ENCODE measurements at places on chromosomes 13 and 19. TPM values are rescaled to one million over a fixed set of nuclear protein-coding genes. Genes with fewer than 3 reads are reported as not detected.

ZNF524 gene
- polyA plus RNA-seq: 15.9 TPM

IRS2 gene
- polyA plus RNA-seq: 5.1 TPM

FGF14 gene
- not detected for polyA plus RNA-seq

MEIOSIN gene
- polyA plus RNA-seq: 0.07 TPM

THSD1 gene
- polyA plus RNA-seq: not detected

SHISA7 gene
- polyA plus RNA-seq: not detected

LILRB1 gene
- not detected for polyA plus RNA-seq

DAND5 gene
- 0.07 TPM for polyA plus RNA-seq

PODNL1 gene
- polyA plus RNA-seq: not detected

DNA sequence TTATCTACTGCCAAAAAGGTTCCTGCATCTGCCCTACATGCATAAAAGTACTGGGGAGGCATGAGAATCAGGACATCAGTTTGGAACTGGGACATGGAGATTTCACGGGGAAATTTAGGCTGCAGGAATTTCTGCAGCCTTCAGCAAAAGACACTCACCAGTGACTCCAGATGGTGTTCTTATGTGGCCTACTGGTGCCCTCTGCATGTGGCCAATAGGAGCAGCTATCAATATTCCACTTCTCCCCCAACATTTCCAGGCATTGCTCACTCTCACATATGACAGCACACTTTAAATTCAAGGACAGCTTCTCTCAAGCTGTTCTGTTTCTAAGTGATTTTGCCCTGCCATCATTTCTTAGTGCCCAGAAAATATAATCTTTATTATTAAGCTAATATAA, 570.5 kb upstream of the ARGLU1 start:
- no peak overlapping the region for H3K27ac ChIP-seq
- H3K27me3 ChIP-seq: no peaks in the 10 kb centered on the region
- DNase-seq: no peak
- no peaks in the 10 kb centered on the region for H3K36me3 ChIP-seq
- no peaks in the 10 kb centered on the region for H3K4me1 ChIP-seq

DNA sequence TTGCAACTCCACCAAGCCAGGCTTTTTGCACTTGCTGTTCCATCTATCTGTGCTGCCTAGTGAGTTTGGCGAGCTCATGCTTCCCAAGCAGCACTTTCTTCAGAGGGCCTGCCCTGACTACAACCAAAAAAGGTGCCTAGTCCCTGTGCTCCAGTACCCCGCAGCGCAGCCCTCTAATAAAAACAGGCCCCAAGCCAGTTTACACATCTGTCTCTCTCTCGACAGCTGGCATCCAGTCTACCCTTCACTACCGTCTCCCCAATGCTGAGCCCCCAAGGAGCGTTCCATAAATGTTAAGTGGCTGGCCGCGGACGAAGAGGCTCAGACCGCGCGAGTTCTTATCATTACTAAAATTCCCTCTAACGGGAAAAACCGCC, 512 bp downstream of the MED4 start:
- peak overlapping the region; percentile 94 for H3K27ac ChIP-seq
- peaks cover 8% of the 10 kb centered on the region for H3K4me1 ChIP-seq
- no peaks in the 10 kb centered on the region for H3K36me3 ChIP-seq
- no peak for DNase-seq
- peak overlapping the region; percentile 94 for H3K4me3 ChIP-seq
- H3K27me3 ChIP-seq: no peaks in the 10 kb centered on the region

GRCh38 chr19:46844067-46844489, 6.6 kb downstream of the AP2S1 start:
- H3K27ac ChIP-seq: no peak overlapping the region
- peak; percentile 74 for DNase-seq
- H3K27me3 ChIP-seq: no peaks in the 10 kb centered on the region
- no peaks in the 10 kb centered on the region for H3K36me3 ChIP-seq
- H3K4me1 ChIP-seq: no peaks in the 10 kb centered on the region

GRCh38 chr19:752652-753517, 2.0 kb downstream of the MISP start:
- DNase-seq: no peak
- no peaks in the 10 kb centered on the region for H3K27me3 ChIP-seq
- H3K4me1 ChIP-seq: no peaks in the 10 kb centered on the region
- no peaks in the 10 kb centered on the region for H3K36me3 ChIP-seq

DNA sequence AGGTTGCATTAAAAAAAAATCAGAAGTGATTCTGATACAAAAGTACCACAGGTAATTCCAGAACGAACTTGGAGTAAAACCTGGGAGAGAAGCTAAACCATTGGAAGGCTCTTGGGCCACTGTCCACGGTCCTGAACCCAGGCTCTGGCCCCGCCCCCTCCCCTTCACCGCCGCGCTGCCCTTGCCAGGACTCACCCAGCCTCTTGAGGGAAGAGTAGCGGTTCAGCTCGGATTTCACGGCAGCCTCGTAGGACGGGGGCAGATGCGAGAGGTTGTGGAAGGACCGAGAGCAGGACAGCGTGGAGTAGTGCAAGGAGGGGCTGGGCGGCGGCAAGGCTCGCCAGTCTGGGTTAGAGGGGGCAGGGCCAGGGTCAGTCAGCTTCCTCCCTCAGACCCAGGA, 5.7 kb downstream of the SHISA7 start:
- H3K36me3 ChIP-seq: no peaks in the 10 kb centered on the region
- no peaks in the 10 kb centered on the region for H3K4me1 ChIP-seq
- peak; percentile 90 for DNase-seq
- no peak overlapping the region for H3K27ac ChIP-seq
- peaks cover 46% of the 10 kb centered on the region for H3K27me3 ChIP-seq

DNA sequence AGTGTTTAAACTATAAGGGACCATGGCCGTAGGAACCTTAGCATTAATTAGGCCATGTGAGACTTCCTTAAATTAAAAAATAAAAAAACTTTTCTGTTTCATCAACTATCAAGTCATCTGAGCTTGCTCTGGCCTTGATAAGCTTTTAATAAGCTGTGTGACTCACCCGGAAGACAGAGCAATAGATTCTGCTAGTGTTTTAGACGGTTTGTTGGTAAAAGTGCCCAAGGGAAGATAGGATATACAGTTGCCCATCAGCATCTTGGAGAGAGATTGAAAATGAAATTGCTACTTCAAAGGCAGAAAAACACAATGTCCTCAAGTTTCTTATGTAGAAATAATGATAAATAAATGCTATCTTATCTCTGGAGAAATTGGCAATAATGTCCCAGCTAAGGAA, 31.2 kb upstream of the RCBTB2 start:
- no peaks in the 10 kb centered on the region for H3K4me1 ChIP-seq
- no peaks in the 10 kb centered on the region for H3K36me3 ChIP-seq
- no peaks in the 10 kb centered on the region for H3K27me3 ChIP-seq
- no peak overlapping the region for H3K4me3 ChIP-seq

DNA sequence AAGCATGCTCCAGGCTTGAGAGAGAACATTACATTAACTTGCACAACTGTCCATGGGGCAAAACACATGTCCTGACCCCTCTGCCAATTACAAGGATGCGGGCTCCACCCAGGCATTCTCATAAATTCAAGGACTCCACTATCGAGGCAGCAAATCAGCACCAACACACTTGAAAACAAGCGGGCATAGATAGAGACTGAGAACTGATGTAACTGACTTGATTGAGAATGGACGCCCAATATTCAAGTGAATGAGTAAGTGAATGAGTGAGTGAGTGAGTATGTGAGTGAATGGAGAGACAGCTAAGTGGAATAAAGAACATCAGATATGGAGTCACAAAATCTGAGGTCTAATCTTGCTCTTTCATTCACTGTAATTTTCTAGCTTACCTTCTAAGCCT, 75.0 kb upstream of the VSTM2B start:
- H3K36me3 ChIP-seq: no peaks in the 10 kb centered on the region
- DNase-seq: no peak
- peaks cover 3% of the 10 kb centered on the region for H3K27me3 ChIP-seq
- H3K4me3 ChIP-seq: no peak overlapping the region

GRCh38 chr13:89267734-89268133, 1596.6 kb downstream of the SLITRK5 start:
- no peak for DNase-seq
- no peaks in the 10 kb centered on the region for H3K36me3 ChIP-seq
- H3K27ac ChIP-seq: no peak overlapping the region
- H3K4me3 ChIP-seq: no peak overlapping the region

- H3K27me3 ChIP-seq: no peaks in the 10 kb centered on the region
- H3K27ac ChIP-seq: no peak overlapping the region
- DNase-seq: no peak
- no peaks in the 10 kb centered on the region for H3K36me3 ChIP-seq
- peak overlapping the region; percentile 13 for H3K4me3 ChIP-seq
- no peaks in the 10 kb centered on the region for H3K4me1 ChIP-seq
Observed at GRCh38 chr19:49890349-49891311, 6.1 kb downstream of the IL4I1 start.

DNA sequence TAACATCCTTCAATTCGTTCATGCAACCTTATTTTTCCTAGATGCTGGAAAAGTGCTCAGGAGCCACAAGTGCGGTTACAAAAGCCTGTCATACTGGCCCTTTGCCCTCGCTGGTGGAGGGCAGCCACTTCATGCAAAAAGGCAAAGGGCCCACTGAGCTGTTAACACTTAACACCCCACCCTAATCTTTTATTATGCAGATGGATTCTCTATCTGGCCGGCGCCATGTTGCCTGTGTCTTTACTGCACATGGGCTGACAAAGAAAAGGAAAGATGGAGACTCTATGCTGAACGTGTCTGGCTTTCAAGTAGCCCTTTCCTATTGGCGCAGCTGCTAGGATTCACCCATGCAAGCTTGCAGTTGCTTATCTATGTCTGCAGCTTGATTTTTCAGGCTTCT, 10.8 kb downstream of the OR7D2 start:
- no peaks in the 10 kb centered on the region for H3K27me3 ChIP-seq
- no peak overlapping the region for H3K4me3 ChIP-seq
- H3K4me1 ChIP-seq: no peaks in the 10 kb centered on the region
- H3K36me3 ChIP-seq: no peaks in the 10 kb centered on the region
- H3K27ac ChIP-seq: no peak overlapping the region

DNA sequence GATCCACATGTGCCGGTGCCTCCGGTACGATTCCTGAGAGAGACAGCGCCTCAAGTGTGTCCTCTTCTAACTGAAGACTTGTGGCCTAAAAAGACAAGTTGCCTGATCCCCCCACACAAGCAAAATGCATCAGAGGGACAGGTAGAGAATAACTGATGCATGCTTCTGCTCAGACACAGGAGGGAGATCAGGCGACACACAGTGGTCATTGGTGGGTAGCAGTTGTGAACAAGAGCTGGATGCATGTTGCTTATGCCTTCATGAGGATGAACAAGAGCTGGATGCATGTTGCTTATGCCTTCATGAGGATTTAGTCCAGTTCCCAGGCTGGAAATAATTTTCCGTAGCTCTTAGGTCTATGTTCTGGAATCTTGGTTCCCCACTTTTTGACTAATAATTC, 505.6 kb downstream of the MYO16 start:
- no peak overlapping the region for H3K4me3 ChIP-seq
- H3K4me1 ChIP-seq: no peaks in the 10 kb centered on the region
- H3K27me3 ChIP-seq: no peaks in the 10 kb centered on the region
- no peak for DNase-seq
- H3K27ac ChIP-seq: no peak overlapping the region
- H3K36me3 ChIP-seq: no peaks in the 10 kb centered on the region

DNA sequence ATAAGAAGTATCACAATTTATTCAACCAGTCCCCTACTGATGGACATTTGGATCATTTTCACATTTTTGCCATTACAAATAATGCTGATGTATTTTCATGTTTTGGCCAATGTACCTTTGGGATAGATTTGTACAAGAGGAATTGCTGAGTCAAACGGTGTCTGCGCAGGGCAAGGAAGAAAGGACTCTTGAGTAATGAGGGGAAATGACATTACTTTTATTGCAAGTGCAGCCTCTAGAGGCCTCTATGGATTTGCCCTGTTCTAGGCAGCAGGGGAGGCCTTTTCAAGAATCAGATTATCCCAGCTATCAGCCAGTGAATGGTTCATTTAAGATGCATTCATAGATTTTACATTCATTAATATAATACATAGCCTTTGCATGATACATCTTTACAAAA, 32.9 kb upstream of the GTF3A start:
- H3K27me3 ChIP-seq: no peaks in the 10 kb centered on the region
- no peak overlapping the region for H3K27ac ChIP-seq
- H3K4me1 ChIP-seq: no peaks in the 10 kb centered on the region
- no peak overlapping the region for H3K4me3 ChIP-seq
- H3K36me3 ChIP-seq: no peaks in the 10 kb centered on the region
- DNase-seq: no peak

DNA sequence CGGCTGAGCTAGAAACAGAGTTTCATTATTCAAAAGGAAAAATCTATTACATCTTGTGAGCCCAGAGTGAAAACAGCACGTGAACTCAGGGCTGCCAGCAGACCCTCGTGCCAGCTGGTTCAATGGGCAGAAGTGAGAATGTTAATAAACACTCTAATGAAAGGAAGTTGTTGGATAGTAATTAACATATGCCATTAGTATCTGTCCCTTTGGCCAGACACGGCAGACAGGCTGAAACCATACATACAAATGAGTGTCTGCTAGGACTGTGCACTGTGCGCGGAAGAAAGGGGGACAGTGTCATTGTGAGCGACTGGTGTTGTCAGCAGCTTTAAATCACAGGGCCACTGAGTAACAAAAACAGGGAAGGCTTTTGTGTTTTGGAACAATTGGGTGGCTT, 121.9 kb upstream of the TSC22D1 start:
- H3K4me1 ChIP-seq: no peaks in the 10 kb centered on the region
- H3K27me3 ChIP-seq: no peaks in the 10 kb centered on the region
- no peaks in the 10 kb centered on the region for H3K36me3 ChIP-seq
- no peak overlapping the region for H3K4me3 ChIP-seq
- DNase-seq: no peak

GRCh38 chr19:17423429-17424208, 3.8 kb downstream of the MVB12A start:
- H3K4me1 ChIP-seq: peaks cover 3% of the 10 kb centered on the region
- H3K36me3 ChIP-seq: no peaks in the 10 kb centered on the region
- H3K27ac ChIP-seq: no peak overlapping the region
- no peak overlapping the region for H3K4me3 ChIP-seq
- no peak for DNase-seq
- H3K27me3 ChIP-seq: no peaks in the 10 kb centered on the region

DNA sequence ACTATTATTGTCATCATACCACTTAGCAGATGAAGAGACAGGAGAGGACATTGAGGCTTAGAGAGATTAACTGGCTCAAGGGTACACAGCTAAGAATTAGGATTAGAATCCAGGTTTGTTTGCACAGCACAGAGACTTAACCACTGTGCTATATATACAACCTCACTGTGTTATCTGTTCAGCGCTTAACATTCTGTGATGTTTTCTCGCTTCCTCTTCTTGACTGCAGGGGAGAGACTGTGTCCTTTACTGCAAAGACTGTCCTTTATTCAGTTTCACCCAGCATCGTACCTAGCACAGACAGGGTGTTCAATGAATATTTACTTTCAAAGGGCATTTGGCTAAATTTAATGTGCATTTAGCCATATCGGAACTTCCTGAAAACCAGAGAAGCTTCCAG, 54.9 kb upstream of the PCDH8 start:
- no peak overlapping the region for H3K4me3 ChIP-seq
- no peak for DNase-seq
- no peak overlapping the region for H3K27ac ChIP-seq
- H3K27me3 ChIP-seq: no peaks in the 10 kb centered on the region
